Melanocyte of skin (primary cell): ENCODE measurements at places on chromosomes 7 and 10. TPM values are rescaled to one million over a fixed set of nuclear protein-coding genes. Genes with fewer than 3 reads are reported as not detected.

TMEM26 gene
- total RNA-seq = 1.4 and 1.5 TPM in 2 replicates

PNPLA8 gene
- 21.0 and 28.8 TPM in 2 replicates for total RNA-seq

SAMD9L gene
- 25.1 and 45.1 TPM in 2 replicates for total RNA-seq

C1QL3 gene
- total RNA-seq = under 0.01 TPM in 1 of 2 replicates, not detected in the other

CCL24 gene
- total RNA-seq = 0.73 TPM in 1 of 2 replicates, not detected in the other

KCND2 gene
- total RNA-seq = under 0.01 TPM in 1 of 2 replicates, not detected in the other

HMX3 gene
- total RNA-seq = not detected in 2 replicates

CLDN15 gene
- total RNA-seq = 2.0 and 3.0 TPM in 2 replicates

SFTPA1 gene
- total RNA-seq = not detected in 2 replicates

NMT2 gene
- 14.7 and 18.2 TPM in 2 replicates for total RNA-seq

LIPM gene
- not detected in 2 replicates for total RNA-seq

CCDC7 gene
- total RNA-seq = 5.5 and 7.6 TPM in 2 replicates

OR2A5 gene
- not detected in 2 replicates for total RNA-seq

ASZ1 gene
- total RNA-seq = not detected in 2 replicates

TMEM236 gene
- 0.67 and 0.77 TPM in 2 replicates for total RNA-seq

FAM131B gene
- total RNA-seq = 0.15 TPM in 1 of 2 replicates, not detected in the other

GJD4 gene
- not detected in 2 replicates for total RNA-seq

CC2D2B gene
- total RNA-seq = 0.15 TPM in 1 of 2 replicates, not detected in the other

GPR15LG gene
- total RNA-seq = not detected in 2 replicates

ATG9B gene
- total RNA-seq = 0.36 TPM in 1 of 2 replicates, not detected in the other
